ENCODE measurements at places on chromosomes 7 and 10. TPM values are rescaled to one million over a fixed set of nuclear protein-coding genes. Genes with fewer than 3 reads are reported as not detected.

OPN1SW gene
- not detected for total RNA-seq

ADRA2A gene
- not detected for total RNA-seq

SSC4D gene
- 0.77 TPM for total RNA-seq

ITGA8 gene
- not detected for total RNA-seq

LIPJ gene
- not detected for total RNA-seq

NODAL gene
- total RNA-seq = not detected

RSPH10B2 gene
- 0.59 TPM for total RNA-seq

- no peak for DNase-seq
- H3K4me1 ChIP-seq = peaks cover 7% of the 10 kb centered on the region
- peaks cover 2% of the 10 kb centered on the region for H3K36me3 ChIP-seq
- no peak overlapping the region for H3K27ac ChIP-seq
- peaks cover 14% of the 10 kb centered on the region for H3K27me3 ChIP-seq
Measured at GRCh38 chr10:13827076-13827797, 240.5 kb downstream of the PRPF18 start.

DNA sequence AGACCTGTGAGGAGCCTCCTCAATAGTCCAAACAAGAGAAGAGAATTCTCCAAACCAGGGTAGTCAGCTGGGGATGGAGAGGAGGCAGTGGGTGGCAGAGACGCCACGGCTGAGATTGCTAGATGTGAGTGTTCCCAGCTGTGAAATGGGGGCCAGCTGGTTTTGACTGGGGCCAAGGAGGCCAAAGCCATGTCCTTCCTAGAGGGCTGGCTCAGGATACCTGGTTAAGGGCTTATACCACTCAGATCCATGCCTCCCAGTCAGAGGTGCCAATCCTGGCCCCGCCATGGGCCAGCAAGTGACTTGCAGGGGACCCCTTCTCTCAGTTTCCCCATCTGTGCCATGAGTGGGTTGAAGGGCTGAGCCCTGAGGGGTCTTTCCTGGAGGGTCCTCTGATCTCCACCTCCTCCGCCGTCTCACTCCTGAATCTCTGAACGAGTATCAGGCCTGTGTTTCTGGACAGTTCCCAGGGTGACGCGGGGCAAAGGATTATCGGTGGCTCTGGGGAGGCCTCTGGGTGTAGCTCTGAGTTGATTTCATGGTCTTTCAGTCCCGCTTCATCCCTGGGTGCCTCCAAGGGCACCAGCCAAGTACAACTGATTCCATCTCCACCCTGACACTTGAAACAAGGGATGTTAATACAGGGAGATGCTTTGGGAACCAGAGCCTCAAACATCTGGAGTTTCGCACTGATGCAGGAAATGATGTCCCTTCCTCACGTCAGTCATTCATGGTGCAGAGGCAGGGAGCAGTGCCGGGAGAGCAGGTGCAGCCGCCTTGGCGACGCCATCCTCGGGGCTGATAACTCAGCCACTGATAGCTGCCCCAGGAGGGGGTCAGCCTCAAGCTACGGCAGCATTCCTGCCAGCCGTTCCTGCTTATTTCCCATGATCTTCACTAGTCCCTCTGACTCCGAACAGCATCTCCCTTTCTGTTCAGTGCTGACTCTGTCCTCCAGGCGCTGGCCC is 126.7 kb downstream of the RGS10 start:
- peaks cover under 1% of the 10 kb centered on the region for H3K4me1 ChIP-seq
- H3K36me3 ChIP-seq = no peaks in the 10 kb centered on the region
- DNase-seq = no peak
- H3K27ac ChIP-seq = no peak overlapping the region

DNA sequence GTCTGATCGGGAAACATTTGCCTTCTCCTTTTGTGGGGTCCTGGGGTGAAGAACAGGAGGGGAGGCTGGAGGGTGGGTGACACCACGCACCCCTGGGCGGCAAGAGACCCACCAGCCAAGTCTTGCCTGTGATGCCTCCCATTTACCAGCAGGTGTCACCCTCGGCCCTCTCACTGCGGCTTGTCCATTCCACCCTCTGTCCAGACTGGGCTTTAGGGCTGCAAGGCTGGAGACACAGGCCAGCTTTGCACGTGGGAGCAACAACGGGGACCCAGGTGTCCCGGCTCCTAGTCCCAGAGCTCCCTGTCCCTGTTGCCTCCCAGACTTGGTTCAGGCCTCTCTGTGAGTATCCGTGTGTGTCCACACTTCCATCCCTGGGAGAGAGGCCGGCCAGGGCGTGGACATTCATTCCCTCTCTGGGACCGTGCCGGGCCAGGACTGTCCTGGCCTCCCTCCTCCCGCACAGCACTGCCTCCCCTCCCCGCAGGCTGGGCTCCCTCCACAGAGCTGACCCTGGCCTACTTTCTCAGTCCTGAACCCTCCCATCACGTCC is 36.2 kb upstream of the GTF2IRD1 start:
- H3K27me3 ChIP-seq = no peaks in the 10 kb centered on the region
- H3K36me3 ChIP-seq = no peaks in the 10 kb centered on the region
- H3K4me3 ChIP-seq = no peak overlapping the region
- H3K27ac ChIP-seq = no peak overlapping the region
- peak; percentile 87 for DNase-seq

DNA sequence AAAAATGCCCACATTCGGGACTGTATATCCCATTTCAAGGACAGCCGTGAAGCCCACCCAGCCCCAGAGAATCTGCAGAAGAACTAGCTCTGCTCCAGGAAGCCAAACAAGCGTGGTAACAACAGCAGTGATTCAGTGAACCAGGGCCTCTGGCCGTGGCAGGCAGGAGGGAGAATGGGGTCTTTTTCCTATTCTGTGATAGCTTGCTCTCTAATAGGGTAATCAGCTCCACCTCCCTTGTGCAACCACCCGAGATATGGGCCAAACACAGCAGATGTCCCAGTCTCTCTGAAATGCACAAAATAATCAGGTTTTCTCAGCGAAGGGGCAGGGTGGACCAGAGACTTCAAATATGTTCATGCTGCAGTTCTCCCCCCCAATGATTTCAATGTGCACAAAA is 35.8 kb downstream of the CHST15 start:
- no peak for DNase-seq
- no peak overlapping the region for H3K4me3 ChIP-seq
- H3K4me1 ChIP-seq = no peaks in the 10 kb centered on the region
- H3K36me3 ChIP-seq = no peaks in the 10 kb centered on the region
- no peak overlapping the region for H3K27ac ChIP-seq

DNA sequence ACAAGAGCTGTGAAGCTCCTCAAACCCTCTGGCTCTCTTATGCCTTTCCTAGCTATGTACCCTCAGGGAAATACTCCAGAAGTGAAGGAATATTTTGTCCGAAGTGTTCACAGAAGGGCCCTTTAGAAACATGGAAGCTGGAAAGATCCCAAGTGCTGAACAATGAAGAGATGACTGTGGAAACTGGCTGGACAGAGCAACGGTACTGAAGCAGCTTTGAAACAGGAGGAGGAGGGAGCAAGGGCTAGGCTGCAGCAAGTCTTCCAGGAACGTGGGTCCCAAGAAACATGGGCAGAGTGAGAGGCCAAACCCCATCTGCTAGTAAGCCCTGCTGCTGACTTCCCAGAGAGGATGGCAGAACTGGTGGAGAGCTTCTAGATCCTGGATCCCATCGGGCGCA is 3.0 kb upstream of the PSAP start:
- H3K27ac ChIP-seq = no peak overlapping the region
- DNase-seq = no peak
- no peak overlapping the region for H3K4me3 ChIP-seq

GRCh38 chr10:103224133-103224532 is 21.6 kb upstream of the RPEL1 start:
- H3K4me1 ChIP-seq = no peaks in the 10 kb centered on the region
- H3K27me3 ChIP-seq = peaks cover 2% of the 10 kb centered on the region
- no peak overlapping the region for H3K4me3 ChIP-seq
- no peaks in the 10 kb centered on the region for H3K36me3 ChIP-seq
- no peak overlapping the region for H3K27ac ChIP-seq

DNA sequence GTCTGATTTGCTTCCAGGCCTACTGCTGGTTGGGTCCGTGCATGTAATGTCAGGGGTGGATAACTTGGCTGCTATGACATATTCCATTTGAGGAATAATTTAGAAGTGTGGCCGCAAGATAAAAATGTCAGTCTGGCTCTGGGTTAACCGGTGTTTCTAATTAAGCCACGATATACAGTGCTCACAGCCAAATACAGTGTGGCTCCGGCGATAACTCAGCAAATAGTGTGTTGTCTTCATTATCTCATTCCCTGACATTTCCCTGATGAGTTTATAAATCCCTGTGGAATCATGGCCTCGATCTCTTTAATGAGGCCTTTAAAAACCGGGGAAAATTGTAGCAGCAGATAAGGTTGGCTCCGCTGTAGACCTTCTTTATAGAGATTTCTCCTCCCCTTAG is 1125.0 kb downstream of the TYW1 start:
- H3K27me3 ChIP-seq = no peaks in the 10 kb centered on the region
- DNase-seq = no peak
- H3K36me3 ChIP-seq = no peaks in the 10 kb centered on the region
- no peak overlapping the region for H3K4me3 ChIP-seq
- H3K27ac ChIP-seq = no peak overlapping the region
- H3K4me1 ChIP-seq = no peaks in the 10 kb centered on the region

- DNase-seq = no peak
- H3K27ac ChIP-seq = no peak overlapping the region
- H3K4me1 ChIP-seq = no peaks in the 10 kb centered on the region
- no peak overlapping the region for H3K4me3 ChIP-seq
Measured at GRCh38 chr10:65847436-65848230, 1078.2 kb upstream of the LRRTM3 start.

DNA sequence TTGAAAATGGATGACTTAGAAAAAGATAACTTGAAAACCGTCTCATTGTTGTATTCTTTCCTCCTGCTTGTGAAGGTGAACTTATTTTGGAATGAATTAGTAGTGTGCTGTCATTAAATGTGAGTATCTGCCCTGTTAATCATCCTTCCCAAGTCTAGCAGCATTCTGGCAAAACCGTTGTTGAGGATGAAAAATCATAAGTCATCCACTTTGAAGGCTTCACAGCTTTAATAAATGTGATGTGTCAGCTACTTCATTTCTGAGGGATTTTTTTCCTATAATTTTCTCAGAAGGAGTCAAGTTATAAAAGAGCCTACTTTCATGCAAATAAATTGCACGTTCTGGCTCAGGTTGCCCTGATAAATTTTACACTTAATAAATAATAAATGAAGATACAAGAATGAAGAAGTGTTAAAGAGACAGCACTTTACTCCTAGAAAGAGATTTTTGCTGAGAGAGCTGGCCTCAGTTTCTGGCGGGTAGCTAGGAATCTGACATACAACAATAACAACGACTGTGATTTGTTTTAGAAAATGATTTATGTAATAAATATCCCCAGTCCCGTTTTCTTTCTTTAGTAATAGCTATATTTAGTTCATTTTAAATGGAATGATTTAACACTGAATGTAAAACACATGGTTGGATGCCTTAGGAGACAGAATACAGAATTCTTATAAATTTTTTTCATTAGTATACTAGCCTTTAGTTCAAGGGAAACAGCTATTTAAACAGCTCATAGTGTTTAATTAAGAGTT is 516.5 kb upstream of the KLF6 start:
- no peak overlapping the region for H3K27ac ChIP-seq
- DNase-seq = no peak
- peaks cover 19% of the 10 kb centered on the region for H3K27me3 ChIP-seq

DNA sequence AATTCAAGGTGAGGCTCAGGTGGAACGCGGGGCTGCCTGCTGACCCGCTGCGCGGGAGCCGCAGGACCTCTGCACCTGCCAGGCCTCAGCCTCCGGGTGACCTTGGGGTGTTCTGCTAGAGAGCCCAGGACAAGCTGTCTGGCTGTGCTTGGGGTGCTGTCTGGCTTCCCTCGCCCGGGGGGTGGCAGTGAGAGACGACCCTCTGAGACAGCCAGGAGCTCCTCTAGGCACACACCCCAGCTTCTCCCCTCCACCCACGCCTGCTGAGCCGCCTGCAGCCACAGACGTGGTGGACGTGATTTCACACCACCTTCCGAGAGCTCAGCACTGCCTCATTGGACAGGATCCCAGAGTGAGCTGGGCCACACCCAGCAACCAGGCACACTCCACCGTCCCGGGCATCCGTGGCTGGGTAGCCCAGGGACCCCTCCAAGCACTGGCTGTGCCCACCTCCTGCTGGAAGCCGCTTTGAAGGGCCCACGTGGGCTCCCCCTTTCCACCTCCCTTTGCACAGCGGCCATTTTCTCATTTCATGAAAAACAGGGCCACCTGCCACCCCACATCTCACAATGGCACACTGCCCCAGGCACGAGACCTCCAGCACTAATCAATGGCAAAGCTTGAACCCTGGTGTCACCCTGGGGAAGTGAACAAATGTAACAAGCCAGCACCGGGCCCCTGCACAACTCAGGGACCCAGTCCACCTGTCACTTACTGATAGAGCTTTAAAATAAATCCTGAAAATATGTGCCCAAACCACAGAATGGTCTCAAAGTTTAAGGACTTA is 35.0 kb downstream of the ZFAND2A start:
- no peak overlapping the region for H3K4me3 ChIP-seq
- H3K36me3 ChIP-seq = no peaks in the 10 kb centered on the region
- no peak overlapping the region for H3K27ac ChIP-seq

DNA sequence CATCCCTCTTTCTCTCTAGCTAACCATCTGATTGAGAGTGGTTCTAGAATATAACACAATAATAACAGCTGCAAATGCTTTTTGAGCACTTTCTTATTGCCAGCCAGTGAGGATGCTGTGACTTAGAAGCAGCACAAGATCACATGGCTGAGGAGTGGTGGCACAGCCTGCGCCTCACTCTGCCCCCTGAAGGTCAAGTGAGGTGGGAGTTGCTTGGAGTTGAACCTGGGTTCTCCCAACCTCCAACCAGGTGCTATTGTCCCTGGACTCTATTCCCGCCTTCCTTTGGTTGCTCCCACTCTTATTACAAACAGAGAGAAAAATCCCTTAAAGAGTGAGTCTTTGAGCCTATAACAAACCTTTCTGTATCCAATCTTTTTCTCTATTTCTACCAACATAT is 280.3 kb upstream of the PODXL start:
- no peaks in the 10 kb centered on the region for H3K36me3 ChIP-seq
- peaks cover 1% of the 10 kb centered on the region for H3K27me3 ChIP-seq
- no peak for DNase-seq

GRCh38 chr7:70680743-70681468 is 451.0 kb upstream of the GALNT17 start:
- no peak for DNase-seq
- H3K36me3 ChIP-seq = no peaks in the 10 kb centered on the region
- peaks cover 15% of the 10 kb centered on the region for H3K27me3 ChIP-seq
- no peak overlapping the region for H3K4me3 ChIP-seq
- peaks cover 20% of the 10 kb centered on the region for H3K4me1 ChIP-seq
- H3K27ac ChIP-seq = no peak overlapping the region

GRCh38 chr10:37747081-37747480 is 110.3 kb downstream of the ZNF248 start:
- no peak for DNase-seq
- no peaks in the 10 kb centered on the region for H3K36me3 ChIP-seq
- H3K4me1 ChIP-seq = no peaks in the 10 kb centered on the region
- no peak overlapping the region for H3K27ac ChIP-seq
- H3K27me3 ChIP-seq = no peaks in the 10 kb centered on the region

DNA sequence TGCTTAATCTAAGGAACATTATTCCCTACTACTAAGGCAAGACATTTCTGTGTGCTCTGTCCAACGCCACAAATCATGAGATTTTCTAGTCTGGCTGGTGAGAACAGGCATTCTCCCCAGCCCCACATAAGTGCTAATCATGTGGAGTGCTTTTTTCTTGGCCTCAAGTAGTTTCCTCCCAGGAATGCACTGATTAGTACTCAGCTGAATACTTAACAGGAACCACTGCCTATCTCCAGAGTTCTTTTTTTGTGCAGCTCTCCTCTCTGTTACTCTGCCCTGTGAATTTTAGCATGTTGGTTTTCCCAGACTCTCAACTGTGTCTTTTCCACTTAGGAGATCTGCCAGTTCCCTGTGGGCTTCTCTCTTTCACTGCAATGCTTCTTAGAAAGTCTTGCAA is 1098.5 kb upstream of the LRRTM3 start:
- H3K4me3 ChIP-seq = no peak overlapping the region
- no peaks in the 10 kb centered on the region for H3K36me3 ChIP-seq
- no peak for DNase-seq
- no peaks in the 10 kb centered on the region for H3K4me1 ChIP-seq
- H3K27ac ChIP-seq = no peak overlapping the region
- H3K27me3 ChIP-seq = no peaks in the 10 kb centered on the region
